Fibroblast of skin of right quadriceps (primary cell): ENCODE measurements at places on chromosomes 7 and 10.

GRCh38 chr7:140898786-140899536 lies 25.8 kb downstream of the BRAF start:
- peak; percentile 6 for DNase-seq

- DNase-seq, result no peak
These were observed 217.2 kb downstream of the RELN start for GRCh38 chr7:103772171-103772773.

DNA sequence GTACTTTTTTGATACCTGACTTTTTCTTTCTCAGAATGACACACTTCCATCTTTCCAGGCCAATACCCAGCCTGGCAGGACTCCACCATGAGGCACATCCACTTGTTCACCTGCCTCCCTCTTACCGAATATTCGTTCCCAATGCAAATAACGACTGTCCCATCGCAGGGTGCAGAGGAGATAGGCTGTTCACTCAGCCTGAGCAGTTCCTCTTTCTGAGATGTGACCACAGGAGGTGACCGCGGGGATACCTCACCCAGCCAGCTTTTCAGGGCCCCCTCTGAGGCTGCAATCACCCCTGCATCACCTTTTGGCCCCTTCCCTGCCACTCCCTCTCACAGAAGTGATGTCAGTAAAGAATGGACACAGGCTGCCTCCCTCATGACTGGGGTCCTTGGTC lies 28.3 kb downstream of the PTPRN2 start:
- no peak for DNase-seq

GRCh38 chr7:102834999-102835398 lies 77.8 kb upstream of the LRRC17 start:
- peak; percentile 85 for DNase-seq

DNA sequence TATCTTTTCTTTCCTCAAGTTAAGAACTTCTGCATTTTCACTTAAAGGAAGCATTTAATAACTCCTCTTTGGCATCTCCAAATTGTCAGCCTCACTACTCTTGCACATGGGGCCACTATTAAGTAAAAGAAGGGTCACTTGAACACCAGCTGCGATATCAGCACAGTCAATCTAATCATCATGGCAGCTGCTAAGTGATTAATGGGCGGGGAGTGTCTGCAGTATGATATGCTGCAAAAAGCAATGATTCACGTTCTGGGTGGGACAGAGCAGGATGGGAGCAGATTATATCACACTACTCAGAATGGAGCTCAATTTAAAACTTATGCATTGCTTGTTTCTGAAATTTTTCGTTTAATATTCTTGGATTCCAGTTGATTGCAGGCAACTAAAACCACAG lies 447.4 kb upstream of the PFKP start:
- no peak for DNase-seq

- no peak for DNase-seq
These were observed 83.5 kb downstream of the PRPF18 start for GRCh38 chr10:13670311-13670710.

GRCh38 chr7:158973440-158973839 lies 117.1 kb downstream of the DYNC2I1 start:
- DNase-seq, result no peak

DNA sequence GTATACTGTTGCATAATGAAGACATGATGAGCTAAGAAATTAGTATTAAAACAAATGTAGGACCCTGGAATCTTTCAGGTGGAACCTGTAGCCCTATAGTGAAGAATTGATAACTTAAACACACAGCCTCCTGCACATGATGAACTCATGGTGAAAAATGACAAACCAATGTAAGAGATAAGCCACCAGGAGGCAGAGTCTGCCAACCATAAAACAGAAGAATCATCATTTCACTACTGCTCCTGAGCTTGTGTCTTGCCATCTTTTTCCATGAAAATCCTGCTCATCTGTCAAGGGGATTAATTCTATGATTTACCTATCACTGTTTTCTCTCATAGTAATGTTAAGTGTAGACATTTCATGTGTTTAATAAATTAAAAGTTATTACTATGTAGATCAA lies 363.9 kb downstream of the MALRD1 start:
- DNase-seq, result peak; percentile 11

- DNase-seq, result no peak
These were observed 721 bp downstream of the ARL3 start for GRCh38 chr10:102713539-102713813.

GRCh38 chr10:101831169-101831811 lies 12.3 kb downstream of the KCNIP2 start:
- no peak for DNase-seq
